ENCODE measurements at places on chromosomes 2 and 18.
A peak's percentile ranks its signal among the peaks of the same experiment; 100 is the strongest.

DNA sequence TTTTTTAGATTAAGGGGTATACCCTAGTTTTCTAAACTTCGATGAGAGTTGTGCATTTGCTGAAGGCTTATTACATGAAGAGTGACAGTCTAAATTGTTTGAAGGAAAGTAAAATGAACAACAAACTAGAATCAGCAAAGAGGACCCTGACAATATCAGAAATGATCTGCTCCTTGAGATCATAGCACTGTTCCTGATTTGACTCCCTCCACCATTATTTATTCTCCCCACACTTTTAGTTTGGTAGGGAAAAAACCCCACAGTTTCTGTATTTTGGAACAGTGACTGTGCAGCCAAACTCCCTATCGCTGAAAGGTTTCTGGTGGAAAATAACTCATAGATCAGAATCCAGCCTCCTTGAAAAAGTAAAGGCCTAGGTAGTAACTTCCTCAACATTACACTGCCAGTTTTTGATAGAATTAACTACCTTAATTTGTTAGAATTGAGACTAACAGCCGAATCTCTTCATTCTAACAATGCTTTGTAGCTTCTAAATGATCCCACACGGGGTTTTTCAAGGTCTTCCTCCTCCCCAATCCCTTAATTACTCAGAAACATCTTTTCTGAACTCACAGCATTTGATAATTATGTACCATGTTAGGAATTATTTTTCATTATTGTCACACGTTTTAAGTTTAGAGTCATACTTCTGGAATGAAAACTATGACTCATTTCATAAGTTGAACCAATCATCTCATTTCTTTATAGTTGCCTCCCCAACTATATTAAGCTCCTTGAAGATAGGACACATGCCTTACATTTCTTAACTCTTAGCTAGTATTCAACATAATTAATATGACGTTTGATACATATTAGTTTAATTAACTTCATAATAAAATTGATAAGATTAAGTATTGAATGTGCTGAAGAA is 2.9 kb downstream of the MYL12A start:
- no peak for DNase-seq

DNA sequence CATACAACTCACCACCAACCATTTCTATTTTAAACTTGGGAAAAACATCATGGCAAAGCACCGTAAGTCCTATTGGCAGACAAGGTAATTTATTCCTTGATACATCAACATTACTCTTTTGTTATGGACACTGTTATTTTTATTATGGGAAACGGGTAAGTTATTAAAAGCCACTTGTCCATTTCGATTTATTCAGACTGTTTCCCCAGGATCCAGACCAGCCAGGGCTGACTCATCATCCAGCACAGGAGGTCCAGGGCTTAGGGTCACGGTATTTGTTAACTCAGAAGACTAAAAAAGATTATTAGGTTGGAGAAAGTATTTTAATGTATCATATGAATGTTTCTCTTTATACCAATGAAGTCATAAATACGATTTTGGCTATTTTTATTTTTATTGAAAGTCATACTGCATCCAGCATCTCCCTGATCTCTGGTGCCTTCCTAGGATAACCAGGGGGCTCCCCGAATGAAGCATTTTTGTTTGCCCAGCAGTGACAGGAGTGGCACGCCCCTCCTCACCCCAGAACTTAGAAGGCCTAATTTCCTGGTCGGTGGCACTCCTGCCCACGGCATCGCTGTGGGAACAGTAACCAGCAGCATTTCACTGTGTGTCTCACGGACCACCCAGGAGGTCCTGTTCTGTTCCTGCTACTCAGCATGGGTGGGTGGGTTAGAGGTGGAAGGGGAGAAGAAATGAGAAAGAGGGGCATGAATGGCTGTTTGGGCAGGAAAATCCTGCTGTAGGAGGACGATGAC is 446.1 kb downstream of the EIPR1 start:
- DNase-seq, result no peak

DNA sequence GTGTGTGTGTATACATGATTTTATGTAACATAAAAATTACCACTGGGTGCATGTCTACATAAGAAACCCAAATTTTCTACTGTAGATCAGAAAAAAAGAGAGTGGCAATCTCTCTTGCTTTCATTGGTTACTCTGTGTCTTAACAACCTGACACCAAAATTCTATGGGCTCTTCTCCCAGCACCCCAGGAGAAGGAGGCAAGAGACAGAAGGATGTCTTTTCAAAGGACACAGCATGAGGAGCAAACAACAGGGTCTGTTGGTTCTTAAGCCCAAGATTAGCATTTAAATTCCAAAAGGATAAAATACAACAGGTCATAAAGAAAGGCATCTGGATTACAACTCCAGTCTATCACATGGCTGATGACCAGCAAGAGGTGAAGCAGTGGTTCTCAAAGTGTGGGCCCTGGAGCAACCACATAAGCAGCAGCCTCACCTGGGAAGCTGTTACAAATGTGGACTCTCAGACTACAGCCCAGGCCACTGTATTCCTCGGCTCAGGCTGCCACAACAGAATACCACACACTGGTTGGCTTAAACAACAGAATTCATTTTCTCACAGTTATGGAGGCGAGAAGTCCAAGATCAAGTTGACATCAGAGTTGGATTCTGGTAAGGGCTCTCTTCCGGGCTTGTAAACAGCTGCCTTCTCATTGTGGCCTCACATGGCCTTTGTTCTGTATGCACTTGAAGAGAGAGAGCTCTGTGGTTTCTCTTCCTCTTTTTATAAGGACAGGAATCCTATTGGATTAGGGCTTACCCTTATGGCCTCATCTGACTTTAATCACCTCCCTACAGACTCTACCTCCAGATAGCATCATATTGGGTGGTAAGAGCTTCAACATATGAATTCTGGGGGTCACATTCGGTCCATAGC is 79.8 kb upstream of the RNF152 start:
- DNase-seq, result no peak

DNA sequence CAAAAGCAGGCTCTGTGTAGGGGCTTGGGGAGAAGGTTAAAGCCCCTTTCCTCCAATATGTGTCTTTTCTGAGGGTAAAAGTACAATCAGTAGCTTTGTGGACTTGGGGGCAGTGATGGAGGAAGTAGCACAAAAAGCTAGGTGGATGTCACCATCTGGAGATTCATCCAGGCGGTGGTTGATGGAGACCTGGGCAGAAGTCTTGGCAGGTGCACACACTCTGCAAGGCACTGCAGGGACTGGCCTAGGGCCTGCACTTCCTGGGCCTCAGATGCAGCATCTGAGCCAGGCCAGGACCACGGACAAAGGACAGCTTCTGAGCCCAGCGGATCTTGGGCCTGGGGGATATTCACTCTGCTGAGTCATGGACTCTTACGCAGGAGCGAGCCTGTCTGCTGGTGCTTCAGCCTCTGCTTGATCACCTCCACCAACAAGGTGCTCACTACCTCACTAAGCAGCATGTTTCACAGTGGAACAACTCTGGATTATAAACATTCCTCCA is 391.1 kb downstream of the TNS1 start:
- no peak for DNase-seq

GRCh38 chr18:65230311-65230710 is 520.5 kb upstream of the CDH7 start:
- no peak for DNase-seq

DNA sequence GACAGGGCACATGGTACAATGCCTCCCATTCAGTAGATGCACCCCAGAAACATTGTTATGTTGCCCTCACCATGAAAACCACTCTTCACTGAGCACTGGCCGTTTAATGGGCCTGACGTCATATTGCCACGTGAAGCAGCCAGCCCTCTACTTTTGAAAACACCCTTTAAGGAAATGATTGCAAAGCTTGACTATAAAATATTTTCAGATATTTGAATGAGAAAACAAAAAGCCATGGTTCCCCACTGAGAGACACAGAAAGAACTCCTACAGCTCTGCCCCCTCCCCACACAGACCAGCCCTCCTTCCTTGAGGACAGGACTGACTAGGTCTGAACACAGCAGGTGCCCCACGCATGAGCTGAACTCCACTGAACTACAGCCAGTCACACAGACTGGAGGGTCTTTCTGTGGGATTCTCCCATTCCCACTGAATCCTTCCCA is 349.1 kb downstream of the ANAPC1 start:
- DNase-seq, result no peak

DNA sequence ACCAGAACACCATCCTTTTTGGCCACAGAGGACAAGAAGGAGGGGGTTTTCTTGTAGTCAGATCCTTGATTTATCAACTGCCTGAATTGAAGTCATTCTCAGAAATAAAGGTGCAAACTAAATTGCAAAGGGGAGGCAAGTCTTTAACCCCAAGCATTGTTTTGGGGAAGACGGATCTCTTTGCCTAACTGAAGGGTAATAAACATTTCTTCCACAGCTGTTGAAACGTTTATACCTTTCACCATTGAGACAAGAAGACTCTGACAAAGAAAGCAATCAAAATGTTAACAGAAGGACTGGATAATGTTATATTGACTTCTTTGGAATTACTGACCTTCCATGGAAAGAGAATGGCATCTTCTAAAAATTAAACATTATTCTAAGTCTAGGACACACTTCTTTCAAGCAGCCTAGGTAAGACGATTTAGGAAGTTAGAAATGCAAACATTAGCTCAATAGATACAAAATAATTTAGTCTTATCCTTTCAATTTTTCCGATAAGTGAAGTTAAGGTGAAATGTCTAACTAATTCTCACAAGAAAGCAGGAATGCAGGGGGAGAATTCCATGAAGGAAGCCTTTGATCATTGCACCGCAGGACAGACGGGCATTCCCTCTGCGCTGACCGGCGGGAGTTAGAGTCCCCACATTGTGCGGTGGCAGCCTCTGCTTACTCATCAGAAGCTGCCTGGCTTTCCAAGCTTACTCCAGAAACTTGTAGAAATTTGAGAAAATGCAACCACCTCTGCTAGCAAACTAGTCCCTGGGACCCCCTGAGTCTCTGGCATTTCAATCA is 69.4 kb upstream of the COPS8 start:
- DNase-seq, result no peak

- DNase-seq, result no peak
These were observed 118.8 kb downstream of the ZNF532 start for GRCh38 chr18:58983260-58984155.

GRCh38 chr2:177753682-177754491 is 318.7 kb downstream of the PDE11A start:
- DNase-seq, result no peak

- no peak for DNase-seq
These were observed 88.5 kb upstream of the SH3BP4 start for GRCh38 chr2:234863043-234863934.

GRCh38 chr2:132773331-132773730 is 103.3 kb upstream of the LYPD1 start:
- no peak for DNase-seq

DNA sequence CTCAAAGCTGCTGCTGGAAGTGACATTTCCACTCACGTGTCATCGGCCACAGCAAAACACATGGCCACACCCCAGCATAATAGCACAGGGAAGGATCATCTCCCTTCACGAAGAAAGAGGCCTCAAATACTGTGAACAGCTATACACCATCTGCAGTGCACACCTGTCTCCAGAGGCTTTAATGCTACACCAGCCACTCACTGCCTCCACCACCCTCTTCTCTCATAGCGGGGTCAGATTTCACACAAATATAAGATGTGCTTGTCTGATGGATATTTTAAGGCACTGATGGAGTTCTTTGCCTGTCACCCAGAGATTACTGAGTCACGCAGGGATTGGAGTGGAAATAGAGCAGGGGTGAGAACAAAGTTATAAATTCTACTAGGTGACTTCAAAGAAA is 374.0 kb downstream of the ZNF516 start:
- no peak for DNase-seq

- DNase-seq, result no peak
These were observed 43.7 kb downstream of the AGAP1 start for GRCh38 chr2:235537587-235537986.

DNA sequence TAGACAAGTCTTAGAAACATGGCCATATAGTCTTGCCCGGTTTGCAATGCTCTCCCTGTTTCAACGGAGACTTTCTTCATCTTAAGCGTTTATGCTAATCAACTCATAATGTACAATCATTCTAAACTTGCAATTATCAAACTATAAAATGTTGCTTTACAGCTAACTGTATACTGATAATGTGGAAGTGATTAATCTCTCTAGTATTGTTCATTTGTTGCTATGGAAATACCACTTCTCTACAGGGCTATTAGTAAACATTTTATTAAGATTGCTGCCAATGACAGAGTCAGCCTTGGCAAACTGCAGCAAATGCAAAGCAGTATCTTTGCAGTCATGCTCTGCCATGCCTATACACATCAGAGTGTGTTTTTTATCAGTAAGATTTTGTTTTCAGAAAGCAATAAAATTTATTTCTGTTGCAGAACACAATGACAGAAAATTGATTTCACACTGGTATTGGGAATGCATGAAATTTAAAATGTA is 1201.8 kb upstream of the CDH2 start:
- no peak for DNase-seq

GRCh38 chr2:63023444-63023843 is 27.2 kb upstream of the OTX1 start:
- DNase-seq, result peak; percentile 7

DNA sequence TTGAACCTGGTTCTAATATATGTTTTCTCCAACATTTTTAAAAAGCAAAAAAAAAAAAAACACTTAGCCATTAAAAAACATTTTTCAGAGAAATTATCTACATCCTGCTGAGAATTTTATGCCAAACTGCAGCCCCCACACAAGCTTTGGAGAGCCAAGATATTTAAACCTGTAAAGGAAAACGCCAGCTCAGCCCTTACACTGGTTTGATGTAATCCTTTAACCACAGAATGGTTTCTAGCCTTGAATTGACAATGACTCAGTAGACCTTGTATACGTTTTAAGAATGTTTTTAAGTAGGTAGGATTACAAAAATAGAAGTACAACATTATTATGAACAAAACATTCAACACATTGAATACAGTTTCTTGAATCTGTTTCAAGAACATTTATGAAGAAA is 113.6 kb downstream of the BABAM2 start:
- no peak for DNase-seq

DNA sequence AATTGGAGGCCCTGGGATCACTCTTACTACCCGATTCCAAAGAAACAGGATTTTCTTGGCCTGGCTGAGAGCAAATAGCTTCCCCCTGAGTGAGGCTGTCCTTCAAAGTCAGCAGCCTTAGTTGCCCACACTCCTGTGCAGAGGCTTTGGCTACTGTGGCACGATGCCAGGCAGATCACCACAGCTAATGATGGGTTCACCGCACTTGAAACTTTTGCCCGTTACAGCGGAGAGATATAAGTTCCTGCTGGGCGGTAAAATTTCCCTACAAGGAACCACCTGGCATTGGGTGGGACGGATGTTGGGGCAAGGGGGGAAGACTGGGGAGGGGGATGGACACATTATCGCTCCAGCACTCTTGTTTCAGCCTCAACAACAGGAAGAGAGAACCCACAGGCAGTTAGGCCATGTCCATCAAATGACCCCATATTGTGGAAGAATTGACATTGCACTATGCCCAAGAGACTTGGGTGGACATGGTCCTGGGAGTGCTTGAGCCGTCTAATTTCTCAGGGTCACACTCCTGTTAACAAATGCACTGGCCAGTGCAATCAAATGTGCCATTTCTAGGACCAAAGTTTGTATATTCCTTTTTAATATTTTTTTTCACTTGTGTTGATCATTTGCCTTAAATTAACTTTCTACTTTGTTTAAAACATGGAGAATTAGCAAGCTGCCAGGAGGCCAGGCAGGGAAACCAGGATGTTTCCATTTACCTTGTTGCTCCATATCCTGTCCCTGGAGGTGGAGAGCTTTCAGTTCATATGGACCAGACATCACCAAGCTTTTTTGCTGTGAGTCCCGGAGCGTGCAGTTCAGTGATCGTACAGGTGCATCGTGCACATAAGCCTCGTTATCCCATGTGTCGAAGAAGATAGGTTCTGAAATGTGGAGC is 4.4 kb downstream of the IL1B start:
- DNase-seq, result no peak
